IPS-NIHi11 (cell line): ENCODE measurements at places on chromosomes 5 and 9.

- no peak for DNase-seq
These were observed 19.5 kb downstream of the IGIP start for GRCh38 chr5:140145256-140145655.

- DNase-seq, result no peak
These were observed 20.0 kb upstream of the GRIN3A start for GRCh38 chr9:101758304-101758930.

- DNase-seq, result no peak
These were observed 72.4 kb downstream of the UGCG start for GRCh38 chr9:111969061-111969460.

- DNase-seq, result no peak
These were observed 152.9 kb upstream of the IRX2 start for GRCh38 chr5:2904399-2904798.

DNA sequence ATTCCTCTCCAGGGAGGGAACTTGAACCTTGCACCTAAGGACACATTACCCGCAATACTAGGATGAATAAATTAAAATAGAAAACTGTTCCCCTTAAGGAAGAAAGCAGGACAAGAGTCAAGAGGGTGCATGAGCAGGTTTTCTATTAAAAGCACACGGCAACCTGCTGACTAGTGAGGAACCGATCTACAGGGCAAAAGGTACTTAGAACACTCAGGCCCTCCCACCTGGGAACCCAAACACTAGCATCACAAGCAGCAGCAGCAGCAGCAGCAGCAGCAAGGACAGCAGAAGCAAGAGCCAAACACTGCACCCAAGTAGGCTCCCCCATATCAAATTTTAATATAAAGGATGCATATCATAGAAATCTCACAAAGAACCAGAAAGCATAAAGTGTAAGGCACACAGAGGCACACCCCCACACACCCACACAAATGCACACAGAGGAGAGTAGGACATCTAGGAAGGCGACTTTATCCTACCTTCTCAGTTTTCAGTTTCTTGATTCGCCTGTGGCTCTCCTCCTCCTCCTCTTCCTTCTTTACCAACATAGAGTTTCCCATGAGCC lies 2.8 kb downstream of the ZNF608 start:
- no peak for DNase-seq

DNA sequence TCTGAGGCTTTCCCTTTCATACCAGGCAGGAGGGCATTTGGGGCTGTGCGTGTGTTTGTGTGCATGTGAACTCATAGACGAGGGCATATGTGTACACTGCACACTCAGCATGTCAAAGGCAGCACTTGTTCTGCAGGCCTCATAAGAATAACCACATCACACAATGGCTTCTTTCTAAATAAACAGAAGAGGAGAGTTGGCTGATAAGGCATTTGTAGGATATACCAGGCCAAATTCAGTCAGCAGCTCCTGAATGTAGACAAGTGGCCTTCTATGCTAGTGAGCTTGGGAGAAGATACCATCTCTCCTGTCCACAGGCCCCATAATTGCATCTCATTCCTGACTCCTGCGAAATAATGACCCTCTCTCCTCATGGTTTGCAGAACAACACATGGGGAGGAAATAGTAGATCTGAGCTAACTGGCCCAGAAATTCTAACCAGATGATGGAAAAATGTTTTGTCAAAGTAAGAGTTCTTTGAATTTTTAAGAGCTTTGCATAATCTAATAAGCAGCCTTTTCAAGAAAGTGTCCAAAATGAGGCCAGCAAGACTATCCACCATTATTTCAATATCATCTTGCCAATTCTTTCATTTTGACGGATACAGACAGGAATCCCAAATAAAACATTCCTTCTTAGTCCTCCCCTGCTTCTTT lies 60.5 kb upstream of the GAS1 start:
- DNase-seq, result no peak

- DNase-seq, result peak; percentile 62
These were observed 269.4 kb downstream of the CWC27 start for GRCh38 chr5:65037831-65038815.

- DNase-seq, result no peak
These were observed 10.8 kb downstream of the KCNV2 start for GRCh38 chr9:2727966-2728613.

- DNase-seq, result no peak
These were observed 4.8 kb downstream of the ADAMTS2 start for GRCh38 chr5:179340465-179340864.

DNA sequence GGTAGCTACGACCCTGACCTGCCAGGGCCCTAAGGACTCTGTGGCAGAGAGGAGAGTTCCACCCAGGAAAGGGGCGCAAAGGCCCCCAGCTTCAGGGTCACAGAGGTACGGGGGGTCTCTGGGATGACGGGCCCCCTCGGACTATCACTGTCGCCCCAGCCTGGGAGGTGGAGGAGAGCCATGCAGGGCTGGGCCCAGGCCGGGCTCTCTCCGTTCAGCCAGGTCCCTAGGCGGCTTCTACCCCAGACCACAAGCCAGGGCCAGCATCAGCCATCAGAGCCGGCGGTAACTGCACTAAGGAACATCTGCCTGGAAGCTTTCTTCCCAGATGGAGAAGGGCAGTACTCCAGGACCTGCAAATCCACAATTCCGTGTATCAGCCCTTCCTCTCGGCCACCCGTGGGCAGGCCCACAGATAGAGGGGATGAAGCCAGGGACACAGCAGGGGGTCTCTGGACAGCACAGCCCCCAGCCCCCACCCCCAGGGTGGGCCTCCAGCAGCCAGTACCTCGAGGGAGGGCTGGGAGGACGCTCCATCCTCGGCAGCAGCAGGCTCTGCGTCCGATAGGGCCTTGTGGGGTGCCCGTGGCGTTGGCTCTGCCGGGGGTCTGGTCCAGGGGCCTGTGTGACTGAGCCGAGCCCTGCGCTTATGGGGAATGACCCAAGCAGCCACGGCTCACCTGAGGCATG lies 38.4 kb downstream of the NACC2 start:
- DNase-seq, result no peak

- no peak for DNase-seq
These were observed 58.9 kb downstream of the PLPPR1 start for GRCh38 chr9:101087426-101087825.

- no peak for DNase-seq
These were observed 26.8 kb upstream of the NUDT12 start for GRCh38 chr5:103589357-103589756.

- no peak for DNase-seq
These were observed 88.9 kb upstream of the TBCA start for GRCh38 chr5:77864997-77865396.

DNA sequence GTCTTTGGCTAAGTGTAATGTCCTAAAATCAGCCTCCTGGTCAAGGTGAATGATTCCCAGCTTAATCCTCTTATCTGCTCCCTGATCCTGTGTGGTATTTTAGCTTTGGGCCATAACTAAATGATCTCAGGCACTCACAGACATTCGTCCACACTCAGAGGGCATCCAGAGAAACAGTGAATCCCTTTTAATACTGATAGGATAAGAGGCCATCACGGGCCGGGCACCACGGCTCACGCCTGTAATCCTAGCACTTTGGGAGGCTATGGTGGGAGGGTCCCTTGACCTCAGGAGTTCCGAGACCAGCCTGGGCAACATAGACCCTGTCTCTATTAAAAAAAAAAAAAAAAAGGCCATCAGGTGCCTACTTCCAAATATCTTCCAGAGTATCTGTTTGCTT lies 6.3 kb downstream of the PDCL start:
- DNase-seq, result no peak

DNA sequence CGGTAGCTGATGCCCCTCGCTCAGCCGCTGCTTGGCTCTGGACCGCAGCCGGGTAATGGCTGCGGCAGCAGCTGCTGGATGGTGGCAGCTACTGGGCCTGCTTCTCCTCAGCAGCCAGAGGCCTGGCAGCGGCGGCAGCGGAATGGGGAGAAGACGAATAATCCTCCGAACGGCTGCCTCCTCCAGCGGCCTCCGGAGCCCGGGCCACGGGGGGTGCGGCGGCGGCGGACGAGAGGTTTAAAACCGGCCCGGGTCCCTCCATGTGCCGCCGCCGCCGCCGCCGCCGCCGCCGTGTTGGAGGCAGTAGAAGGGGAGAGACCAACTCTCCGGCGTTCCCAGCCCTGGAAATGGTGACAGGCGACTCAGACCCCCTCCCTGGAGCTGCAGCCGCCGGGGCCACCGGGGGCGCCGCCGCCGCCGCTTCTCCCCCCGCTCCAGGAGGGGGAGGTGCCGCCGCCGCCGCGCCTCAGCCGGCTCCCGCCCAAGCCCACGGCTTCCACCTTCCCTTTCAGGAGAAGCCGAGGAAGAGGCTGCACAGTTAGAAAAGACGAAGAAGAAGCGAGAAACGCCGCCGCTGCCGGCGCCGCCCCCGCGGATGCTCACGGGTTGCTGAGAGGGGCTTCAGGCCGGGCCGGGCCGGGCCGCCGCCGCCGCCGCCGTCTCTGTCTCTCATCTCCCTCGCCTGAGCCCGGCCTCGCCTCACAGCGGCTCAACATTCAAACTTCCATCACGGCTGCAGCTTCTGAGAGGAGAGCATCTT lies 118.4 kb upstream of the PRSS3 start:
- DNase-seq, result peak; percentile 65

- DNase-seq, result no peak
These were observed 107.4 kb downstream of the TMEM174 start for GRCh38 chr5:73280386-73280785.

- DNase-seq, result no peak
These were observed 46.6 kb upstream of the JAK2 start for GRCh38 chr9:4938496-4938895.
